CD4-positive, CD25-positive, alpha-beta regulatory T cell (primary cell): ENCODE measurements at places on chromosomes 11 and 22.
A peak's percentile ranks its signal among the peaks of the same experiment; 100 is the strongest.

GRCh38 chr11:87501388-87501787 lies 463.7 kb downstream of the TMEM135 start:
- no peak overlapping the region for H3K4me3 ChIP-seq
- no peaks in the 10 kb centered on the region for H3K4me1 ChIP-seq
- no peak for DNase-seq
- H3K27me3 ChIP-seq: no peaks in the 10 kb centered on the region
- H3K36me3 ChIP-seq: no peaks in the 10 kb centered on the region

DNA sequence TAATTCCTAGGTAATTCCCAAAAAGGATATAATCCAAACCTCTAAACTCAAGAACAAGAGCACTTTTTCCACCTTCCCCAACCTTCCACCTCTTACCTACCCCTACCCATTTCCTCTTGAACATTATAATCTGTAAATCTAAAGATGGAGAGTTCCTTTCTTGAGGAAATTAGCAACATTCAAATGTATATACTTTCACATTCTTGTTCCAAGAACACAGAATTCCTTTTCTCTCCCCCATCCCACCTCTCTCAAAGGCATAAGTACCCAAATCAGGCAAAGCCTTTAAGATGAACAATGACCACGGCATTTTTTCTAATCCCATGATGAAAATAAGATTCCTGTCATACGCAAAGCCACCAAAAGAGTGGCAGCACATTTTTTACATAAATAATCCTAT lies 18.3 kb downstream of the RRAS2 start:
- no peaks in the 10 kb centered on the region for H3K27me3 ChIP-seq
- no peak overlapping the region for H3K27ac ChIP-seq
- no peaks in the 10 kb centered on the region for H3K4me1 ChIP-seq

- no peak for DNase-seq
- H3K4me3 ChIP-seq: no peak overlapping the region
- H3K27ac ChIP-seq: no peak overlapping the region
- peaks cover 17% of the 10 kb centered on the region for H3K27me3 ChIP-seq
- H3K36me3 ChIP-seq: no peaks in the 10 kb centered on the region
Observed at GRCh38 chr22:19214078-19214473, 35.5 kb upstream of the SLC25A1 start.

DNA sequence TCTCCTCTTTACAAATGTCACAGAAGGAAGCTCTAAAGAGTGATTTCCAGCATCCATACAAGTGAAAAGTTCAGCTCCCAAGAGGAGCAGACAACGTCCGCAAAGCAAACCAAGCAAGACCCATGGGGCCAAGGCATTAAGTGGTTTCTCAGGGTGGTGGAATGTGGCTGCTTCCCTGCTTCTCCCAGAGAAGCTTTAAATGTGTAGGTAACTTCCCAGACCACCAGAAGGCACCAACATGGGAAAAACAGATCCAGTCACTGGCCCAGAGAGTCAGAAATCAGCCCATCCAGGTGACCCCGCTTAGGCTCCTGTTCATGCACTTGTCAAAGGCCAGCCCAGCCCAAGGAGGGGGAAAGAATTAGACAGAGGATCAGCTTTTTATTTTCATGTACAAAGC lies 13.3 kb upstream of the PHF21A start:
- no peak overlapping the region for H3K4me3 ChIP-seq
- no peaks in the 10 kb centered on the region for H3K4me1 ChIP-seq
- H3K27ac ChIP-seq: no peak overlapping the region
- H3K36me3 ChIP-seq: no peaks in the 10 kb centered on the region

GRCh38 chr11:113773416-113774173 lies at the start of gene ZW10:
Gene ZW10 (minus strand): TSS chr11:113773692. CDS start chr11:113773666, 26 bp downstream.
- peaks cover 6% of the 10 kb centered on the region for H3K27me3 ChIP-seq
- H3K27ac ChIP-seq: peak within 1 kb of the TSS; percentile 67
- H3K4me1 ChIP-seq: peaks cover 13% of the 10 kb centered on the region
- peak; percentile 91 for DNase-seq

DNA sequence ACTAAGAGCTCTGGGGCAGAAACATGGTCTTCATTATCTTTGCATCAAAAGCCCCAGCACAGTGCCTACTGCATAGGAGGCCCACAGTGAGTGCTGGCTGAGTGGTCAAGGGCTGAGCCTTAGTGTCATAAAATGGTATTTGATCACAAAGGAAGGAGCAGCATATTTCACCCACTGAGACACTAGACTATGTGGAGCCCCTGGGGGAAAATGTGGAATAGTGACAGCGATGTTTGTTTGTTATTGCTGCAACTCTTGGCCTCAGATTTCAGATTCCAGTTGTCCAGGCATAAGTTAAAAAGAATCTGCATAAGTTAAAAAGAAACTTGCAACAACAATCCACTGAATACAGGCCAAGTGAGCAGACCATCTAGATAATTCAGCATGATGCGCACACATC lies 7.0 kb downstream of the KIRREL3 start:
- peaks cover 8% of the 10 kb centered on the region for H3K27me3 ChIP-seq
- no peaks in the 10 kb centered on the region for H3K36me3 ChIP-seq
- no peak overlapping the region for H3K27ac ChIP-seq
- DNase-seq: no peak

DNA sequence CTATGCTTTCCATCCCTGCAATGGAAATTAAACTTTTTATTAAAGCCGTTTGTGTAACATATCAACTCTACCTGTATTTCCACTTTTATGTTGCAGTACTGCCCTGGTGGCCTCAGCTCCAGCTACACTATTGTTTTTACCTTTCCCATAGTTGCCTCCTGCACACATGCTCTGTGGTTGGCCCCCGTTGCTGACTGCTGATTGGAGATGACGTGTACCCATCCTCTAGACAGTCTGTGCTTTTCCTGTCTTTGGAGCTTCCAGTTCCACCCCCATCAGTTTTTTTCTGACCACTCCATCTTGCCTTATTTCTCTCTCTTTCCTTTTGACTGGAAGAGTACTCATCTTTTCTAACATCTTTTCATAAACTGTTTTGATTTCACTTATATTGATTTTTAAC lies 123.8 kb downstream of the TEAD1 start:
- peaks cover 20% of the 10 kb centered on the region for H3K27me3 ChIP-seq
- no peak overlapping the region for H3K27ac ChIP-seq
- no peak for DNase-seq
- no peak overlapping the region for H3K4me3 ChIP-seq
- H3K4me1 ChIP-seq: no peaks in the 10 kb centered on the region
- H3K36me3 ChIP-seq: no peaks in the 10 kb centered on the region

DNA sequence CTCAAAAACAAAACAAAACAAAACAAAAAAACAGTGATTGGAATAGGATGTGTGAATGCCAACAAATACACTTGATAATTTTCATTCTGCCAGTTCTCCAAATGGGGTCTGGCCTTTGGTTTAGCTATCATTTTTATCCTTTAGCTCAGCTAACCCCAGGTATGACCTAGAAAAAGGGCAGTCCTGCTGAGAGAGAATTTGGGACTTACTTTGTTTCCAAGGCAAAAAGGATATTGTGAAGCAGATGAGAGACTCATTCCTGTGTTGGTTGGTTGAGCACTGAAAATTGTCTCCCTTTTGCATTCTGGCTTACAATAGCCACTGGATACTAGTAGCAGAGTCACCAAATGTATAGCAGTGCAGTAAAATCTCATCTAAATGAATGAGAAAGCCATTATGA lies 8.9 kb downstream of the TTC9C start:
- DNase-seq: no peak
- H3K36me3 ChIP-seq: peaks cover 66% of the 10 kb centered on the region
- no peaks in the 10 kb centered on the region for H3K27me3 ChIP-seq
- no peak overlapping the region for H3K27ac ChIP-seq

DNA sequence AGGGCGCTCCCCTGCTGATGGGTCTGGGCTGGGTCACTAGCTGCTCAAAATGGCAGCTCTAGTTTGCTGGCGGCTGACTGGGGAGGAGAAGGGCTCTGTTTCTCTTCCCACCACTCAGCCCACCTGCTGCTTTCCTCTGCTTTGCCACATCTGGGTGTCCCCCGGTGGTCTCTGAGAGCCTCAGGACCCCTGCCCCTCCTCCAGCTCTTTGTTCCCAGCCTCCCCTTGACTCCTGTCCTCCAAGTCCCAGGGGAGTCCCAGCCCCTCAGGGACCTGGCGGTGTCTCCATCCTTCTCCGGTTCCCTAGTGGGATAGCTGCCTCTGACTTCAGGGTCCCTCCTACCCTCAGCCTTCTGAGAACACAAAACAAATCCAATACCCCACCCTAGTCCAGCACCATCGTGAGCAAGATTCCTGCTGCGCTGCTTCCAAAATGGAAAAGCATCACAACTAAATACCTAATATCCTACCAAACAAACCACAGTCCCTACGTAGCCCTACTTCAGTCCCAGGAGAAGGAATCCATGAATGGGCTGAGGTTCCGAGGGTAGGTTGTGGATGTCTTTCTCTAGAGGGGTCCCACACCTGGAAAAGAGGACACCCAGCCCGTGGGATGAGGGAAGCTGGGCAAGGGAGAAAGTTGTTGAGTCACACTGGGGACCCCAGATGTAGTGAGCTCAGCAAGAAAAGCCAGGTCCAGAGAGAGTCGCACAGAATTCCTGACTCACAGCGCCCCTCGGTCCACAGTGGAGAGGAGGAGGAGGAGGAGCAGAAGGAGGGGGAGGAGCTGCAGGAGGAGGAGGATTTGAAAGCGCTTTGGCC lies 45.0 kb upstream of the NNMT start:
- H3K27ac ChIP-seq: no peak overlapping the region
- no peaks in the 10 kb centered on the region for H3K36me3 ChIP-seq
- H3K4me1 ChIP-seq: no peaks in the 10 kb centered on the region
- no peak overlapping the region for H3K4me3 ChIP-seq
- H3K27me3 ChIP-seq: no peaks in the 10 kb centered on the region

DNA sequence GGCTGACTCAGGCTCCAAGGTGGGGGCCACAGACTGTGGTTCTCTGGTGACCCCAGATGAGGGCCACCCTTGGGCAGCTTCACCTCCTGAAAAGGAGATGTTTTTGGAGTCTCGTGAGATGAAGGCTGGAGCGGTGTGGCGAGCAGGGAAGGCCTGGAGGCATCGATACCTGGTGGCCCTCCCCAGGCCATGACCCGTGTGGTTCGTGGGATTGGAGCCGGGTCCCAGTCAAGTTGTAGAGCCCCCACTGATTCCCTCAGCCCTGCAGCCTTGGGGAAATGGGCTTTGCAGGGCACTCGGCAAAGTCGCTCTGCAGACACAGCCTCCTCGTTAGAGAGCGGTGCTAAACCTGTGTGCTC lies 1083.4 kb downstream of the BRD1 start:
- H3K36me3 ChIP-seq: no peaks in the 10 kb centered on the region
- no peak for DNase-seq
- H3K4me3 ChIP-seq: no peak overlapping the region

- H3K27ac ChIP-seq: no peak overlapping the region
- H3K4me1 ChIP-seq: no peaks in the 10 kb centered on the region
- no peaks in the 10 kb centered on the region for H3K27me3 ChIP-seq
- DNase-seq: no peak
- H3K36me3 ChIP-seq: no peaks in the 10 kb centered on the region
Observed at GRCh38 chr22:28837640-28838039, 37.3 kb upstream of the XBP1 start.

- H3K4me1 ChIP-seq: peaks cover 79% of the 10 kb centered on the region
- H3K27ac ChIP-seq: peak within 1 kb of the TSS; percentile 81
- DNase-seq: peak; percentile 78
- H3K36me3 ChIP-seq: peaks cover 8% of the 10 kb centered on the region
- peak within 1 kb of the TSS; percentile 99 for H3K4me3 ChIP-seq
Observed at GRCh38 chr11:121451986-121452608, at the start of gene SORL1. Gene SORL1 (plus strand): TSS chr11:121452314. CDS start chr11:121452332, 18 bp downstream.

GRCh38 chr22:27785831-27786230 lies 15.7 kb downstream of the MN1 start:
- H3K4me1 ChIP-seq: no peaks in the 10 kb centered on the region
- H3K27ac ChIP-seq: no peak overlapping the region
- no peaks in the 10 kb centered on the region for H3K36me3 ChIP-seq
- no peak overlapping the region for H3K4me3 ChIP-seq
- DNase-seq: no peak

- no peak overlapping the region for H3K4me3 ChIP-seq
- no peak for DNase-seq
- H3K36me3 ChIP-seq: no peaks in the 10 kb centered on the region
Observed at GRCh38 chr11:19905280-19905853, 192.7 kb downstream of the NAV2 start.

- H3K27ac ChIP-seq: no peak overlapping the region
- DNase-seq: no peak
- no peaks in the 10 kb centered on the region for H3K27me3 ChIP-seq
- peaks cover 39% of the 10 kb centered on the region for H3K36me3 ChIP-seq
Observed at GRCh38 chr22:50522208-50522805, 3.1 kb downstream of the SCO2 start.
